HuH-7 (cell line): ENCODE measurements at places on chromosomes 7 and 10.
A peak's percentile ranks its signal among the peaks of the same experiment; 100 is the strongest.

DNA sequence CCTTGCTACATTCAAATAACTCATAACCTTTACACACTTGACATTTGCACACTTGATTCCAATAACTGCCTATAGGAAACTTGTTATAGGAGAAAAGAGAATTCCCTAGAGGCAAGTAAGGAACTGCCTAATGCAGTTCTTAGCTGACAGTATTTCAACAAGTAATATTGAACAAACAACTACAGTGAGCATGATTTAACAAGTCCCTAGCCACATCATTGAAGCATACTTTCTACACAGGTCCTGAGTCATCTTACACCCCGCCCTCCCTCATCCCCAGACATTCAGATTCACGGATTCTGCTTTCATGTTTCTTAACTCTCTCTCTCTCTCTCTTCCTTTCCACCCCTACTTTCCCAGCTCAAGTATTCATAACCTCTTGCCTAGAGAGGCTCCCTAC lies 153.5 kb downstream of the LSM5 start:
- no peak for DNase-seq

- no peak for DNase-seq
Observed at GRCh38 chr10:101672536-101672935, 22.4 kb downstream of the FBXW4 start.

GRCh38 chr7:103412151-103412550 lies 33.9 kb downstream of the SLC26A5 start:
- no peak for DNase-seq

- no peak for DNase-seq
Observed at GRCh38 chr7:86963599-86964230, 95.7 kb downstream of the ELAPOR2 start.

DNA sequence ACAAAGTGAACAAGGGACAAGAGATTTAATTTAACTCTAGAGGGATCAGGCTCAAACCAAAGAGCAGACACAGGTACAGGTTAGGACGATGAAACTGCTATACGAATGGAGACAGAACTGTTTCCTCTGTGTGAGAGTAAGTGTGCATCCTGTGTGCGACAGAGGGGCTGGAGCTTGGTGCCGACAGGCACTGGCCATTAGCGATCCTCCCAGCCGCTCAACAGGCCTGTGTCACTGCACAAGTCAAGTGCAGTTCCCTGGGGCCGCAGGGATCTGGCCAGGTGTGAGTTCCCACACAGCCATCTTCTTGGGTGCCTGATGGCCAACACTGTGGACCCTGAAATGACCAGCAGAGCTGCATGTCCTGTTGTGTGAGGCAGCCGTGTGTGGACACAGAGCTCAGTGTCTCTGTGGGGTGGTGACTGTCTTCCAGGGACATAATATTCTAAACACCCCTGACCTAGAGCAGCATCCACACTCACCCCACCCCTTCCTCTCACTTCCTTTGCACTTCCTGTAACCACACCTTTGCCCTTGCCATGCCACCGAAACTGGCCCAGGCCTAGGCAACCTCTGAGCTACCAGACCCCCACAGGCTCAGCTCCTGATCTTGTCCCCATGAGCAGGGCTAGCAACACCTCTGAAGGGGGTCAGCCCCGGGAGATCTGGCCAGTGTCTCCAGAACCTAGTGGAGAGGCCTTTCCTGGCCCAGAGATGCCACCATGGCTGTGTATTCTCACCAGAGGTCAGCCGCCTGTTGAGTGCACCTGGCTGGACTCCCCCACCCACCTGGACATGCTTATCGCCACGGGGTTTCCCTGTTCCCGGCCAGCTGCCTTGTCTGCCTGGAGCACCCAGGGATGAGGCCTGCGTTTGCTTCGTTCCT lies 11.7 kb upstream of the TBRG4 start:
- no peak for DNase-seq

DNA sequence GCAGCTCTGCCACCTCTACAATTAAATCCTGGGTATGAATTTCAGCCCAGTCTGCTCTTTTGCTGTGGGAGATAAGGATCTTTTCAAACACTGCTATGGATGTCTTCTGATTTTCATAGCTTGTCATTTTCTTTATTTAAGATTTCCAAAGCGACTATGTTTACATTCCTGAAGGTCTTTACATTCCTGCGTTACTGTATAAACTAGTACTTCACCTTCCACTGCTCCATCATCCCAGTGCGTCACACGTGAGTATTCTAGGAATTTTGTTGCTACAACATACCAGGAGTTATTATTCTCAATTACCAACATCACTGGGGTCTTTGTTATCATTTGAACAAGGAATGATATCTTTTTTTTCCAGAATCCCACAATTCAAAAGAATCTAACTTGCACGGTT lies 944.7 kb downstream of the SORCS3 start:
- no peak for DNase-seq

DNA sequence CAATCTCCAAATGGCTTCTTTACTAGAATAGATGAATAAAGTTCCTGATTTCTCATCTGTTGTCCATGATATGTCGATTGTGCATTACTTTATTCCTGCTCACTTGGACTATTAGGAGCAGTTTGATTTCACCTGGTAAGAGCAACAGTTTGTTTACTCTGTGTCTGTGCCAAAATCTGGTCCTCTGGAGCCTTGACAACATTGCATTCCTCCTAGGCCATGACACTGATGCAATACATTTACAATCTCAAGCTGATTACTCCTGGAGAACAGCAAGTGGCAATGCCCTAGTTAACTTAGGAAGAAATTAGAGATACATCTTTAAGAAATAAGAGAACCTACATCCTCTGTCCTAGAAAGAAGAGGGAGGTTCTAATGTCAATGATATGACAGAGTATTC lies 71.8 kb downstream of the SGCE start:
- peak; percentile 9 for DNase-seq

DNA sequence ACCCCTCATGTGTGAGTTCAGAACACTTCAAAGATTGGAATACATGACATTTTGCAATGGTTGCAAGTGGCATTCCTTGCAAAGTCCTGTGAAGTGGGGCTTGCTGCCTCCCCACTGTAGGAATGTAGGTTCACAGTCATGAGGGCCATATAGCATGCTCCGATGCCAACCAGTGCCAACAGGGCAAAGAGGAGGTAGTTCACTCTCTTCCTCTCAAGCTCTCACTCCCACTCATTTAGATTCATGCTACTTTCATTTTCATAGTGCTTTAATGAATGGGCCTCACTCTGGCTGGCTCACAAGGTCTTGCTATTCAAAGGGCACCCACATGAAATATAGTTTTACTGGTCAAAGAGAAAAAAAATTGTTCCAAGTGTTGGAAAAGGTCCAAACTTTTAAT lies 169.9 kb upstream of the AOAH start:
- no peak for DNase-seq

GRCh38 chr10:30987463-30987862 lies 44.2 kb downstream of the ZNF438 start:
- DNase-seq = no peak
